ENCODE measurements at places on chromosomes 2 and 18.

DNA sequence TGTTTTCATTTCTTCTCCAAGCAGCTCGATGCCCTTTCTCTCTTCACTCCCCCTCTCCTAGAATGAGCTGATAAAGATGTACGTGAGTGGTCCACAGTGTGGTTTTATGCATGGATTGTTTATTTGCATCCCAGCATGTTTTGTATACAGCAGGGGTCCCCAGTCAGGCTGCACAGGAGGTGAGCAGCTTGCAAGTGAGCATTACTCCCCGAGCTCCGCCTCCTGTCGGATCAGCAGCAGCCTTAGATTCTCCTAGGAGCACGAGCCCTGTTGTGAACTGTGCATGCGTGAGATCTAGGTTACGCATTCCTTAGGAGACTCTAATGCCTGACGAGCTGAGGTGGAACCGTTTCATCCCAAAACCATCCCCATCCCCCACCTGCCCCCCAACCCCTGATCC, 262.6 kb downstream of the AGAP1 start:
- no peak for DNase-seq

DNA sequence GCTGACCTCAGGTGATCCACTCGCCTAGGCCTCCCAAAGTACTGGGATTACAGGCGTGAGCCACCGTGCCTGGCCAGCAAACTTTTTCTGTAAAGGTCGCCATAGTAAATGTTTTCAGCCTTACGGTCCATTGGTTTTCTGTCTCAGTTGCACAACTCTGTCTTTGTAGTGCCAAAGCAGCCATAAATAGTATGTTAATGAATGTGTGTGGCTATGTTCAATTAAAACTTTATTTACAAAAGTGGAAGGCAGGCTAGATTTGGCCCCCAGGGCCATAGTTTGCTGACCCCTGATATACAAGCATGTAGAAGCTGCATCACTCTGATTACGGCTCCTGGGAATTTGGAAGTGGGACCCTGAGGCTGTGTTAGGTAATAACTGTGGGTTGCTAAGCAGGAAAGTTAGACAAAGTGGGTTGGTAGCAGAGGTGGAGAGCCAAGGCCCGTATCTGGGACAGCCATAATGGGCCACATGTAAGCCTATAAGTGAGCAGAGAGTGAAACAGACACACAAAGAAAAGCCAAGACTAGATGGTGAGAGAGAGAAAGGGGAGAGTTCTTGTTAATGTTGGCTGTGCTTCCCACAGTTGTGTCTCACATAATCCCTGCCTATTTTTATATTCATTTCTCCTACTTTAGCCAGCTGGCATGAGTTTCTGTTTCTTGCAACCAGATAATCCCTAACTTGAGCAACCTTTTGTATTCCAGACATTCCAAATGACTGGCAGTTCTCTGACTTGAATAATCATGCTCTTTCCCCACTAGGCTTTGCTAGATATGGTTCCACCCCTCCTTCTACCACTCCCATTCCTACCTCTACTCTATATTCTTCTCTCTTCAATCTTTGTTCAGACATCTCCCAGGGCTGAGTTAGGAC, 223.3 kb upstream of the STON1 start:
- no peak for DNase-seq

DNA sequence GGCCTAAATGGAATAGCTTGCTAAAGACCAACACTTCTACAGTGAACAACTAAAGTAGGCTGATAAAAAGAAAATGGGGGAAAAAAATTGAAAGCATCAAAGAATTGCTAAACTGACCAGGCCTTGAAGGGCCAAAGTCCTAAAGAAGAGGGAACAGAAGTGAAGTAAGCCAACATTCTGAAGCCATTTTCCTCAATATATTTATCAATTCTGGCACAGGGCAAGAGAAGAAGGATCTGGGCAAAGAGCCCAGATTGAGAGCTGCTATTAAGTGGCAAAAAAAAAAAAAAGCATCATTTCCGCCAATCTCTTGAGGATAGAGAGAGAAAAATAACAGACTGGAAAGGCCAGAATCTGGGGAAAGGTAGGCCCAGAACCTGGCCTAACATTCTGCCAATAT, 25.7 kb downstream of the FANCL start:
- no peak for DNase-seq

DNA sequence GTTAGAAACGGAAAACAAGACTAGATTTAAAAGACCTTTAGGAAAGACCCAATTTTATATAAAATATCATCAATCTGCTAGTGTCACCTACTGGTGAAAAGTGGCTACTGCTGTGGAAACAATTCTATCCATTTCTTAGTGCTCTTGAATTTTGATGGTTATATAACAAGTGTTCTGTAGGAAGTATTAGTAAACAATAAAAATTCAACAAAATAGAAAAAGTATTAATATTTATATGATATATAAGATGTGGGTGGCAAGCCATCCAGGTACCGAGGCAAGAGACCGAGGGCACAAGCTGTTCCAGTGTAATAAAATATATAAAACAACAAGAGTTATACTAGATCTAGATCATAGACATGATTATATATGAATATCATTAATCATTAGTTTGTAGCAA, 6.2 kb upstream of the TMEM87B start:
- DNase-seq, result peak; percentile 32

DNA sequence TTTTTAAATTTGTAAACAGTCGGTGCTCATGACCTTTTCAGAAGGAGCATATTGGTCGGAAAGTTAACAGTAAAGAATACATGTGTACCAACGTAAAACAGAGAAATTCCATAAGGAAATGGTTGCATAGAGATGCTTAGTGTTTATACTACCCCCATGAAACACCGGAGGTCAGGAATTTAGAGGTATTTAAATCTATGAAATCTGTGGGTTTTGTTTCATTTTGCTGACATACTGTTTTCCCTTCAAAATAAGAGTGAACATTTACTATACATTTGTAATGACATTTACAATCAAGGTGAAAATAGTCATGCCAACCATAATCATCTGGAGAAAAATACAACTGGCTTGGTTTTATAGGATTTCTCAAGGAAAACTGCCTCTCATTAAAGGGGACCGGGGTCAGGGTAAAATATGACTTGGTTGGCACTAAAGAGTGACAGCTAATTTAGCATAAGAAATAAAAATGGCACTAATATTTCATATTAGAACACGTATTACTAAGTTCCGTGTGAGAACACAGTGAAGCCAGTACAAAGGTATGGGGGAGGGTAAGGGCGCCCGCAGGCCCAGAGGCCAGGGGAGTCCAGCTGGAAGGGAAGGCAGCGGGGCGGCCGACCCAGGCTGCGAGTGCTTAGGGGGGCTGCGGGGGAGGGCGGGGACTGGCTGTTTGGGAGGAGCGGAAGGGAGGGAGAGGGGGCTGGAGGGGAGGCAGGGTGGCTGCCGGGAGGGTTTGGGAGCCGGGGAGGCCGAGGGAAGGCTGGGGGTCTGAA, 1.1 kb upstream of the RNU4ATAC start:
- peak; percentile 93 for DNase-seq

DNA sequence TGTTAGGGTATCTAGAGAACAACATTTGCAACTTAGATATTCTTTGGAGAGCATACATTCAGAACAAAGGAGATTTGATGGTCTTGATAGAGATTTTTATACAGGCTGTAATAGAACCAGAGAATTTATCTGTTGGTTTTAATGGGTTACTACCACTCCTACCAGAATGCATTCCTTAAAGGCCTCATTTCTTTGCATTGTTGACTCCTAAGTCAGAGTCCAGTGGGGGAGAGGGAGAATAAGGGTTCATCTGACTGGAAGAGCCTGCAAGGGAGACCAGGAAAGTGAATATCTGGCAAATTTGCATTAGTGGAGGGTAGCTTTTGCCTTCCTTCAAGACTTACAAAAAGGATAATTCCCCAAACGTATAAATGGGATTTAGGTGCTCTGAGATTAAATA, 29.7 kb downstream of the AGPS start:
- DNase-seq, result no peak

DNA sequence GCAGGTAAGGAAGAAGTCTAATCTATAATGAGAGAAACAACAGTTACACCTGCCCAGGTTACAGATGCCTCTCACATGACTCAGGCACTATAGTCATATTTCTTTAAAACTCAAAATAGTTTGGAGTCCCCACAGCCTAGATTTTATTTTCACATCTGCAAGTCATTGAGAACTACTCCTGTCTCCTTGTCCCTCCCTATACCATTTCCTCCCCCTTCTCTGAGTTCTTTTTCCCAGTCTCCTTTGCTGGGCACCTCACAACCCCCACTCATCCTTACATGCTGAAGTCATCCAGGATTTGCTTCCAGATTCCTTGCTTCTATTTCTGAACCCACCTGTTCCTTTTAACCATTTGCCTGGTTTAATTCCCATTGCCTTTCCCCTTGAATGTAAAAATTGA, 73.1 kb upstream of the KCNE4 start:
- no peak for DNase-seq

DNA sequence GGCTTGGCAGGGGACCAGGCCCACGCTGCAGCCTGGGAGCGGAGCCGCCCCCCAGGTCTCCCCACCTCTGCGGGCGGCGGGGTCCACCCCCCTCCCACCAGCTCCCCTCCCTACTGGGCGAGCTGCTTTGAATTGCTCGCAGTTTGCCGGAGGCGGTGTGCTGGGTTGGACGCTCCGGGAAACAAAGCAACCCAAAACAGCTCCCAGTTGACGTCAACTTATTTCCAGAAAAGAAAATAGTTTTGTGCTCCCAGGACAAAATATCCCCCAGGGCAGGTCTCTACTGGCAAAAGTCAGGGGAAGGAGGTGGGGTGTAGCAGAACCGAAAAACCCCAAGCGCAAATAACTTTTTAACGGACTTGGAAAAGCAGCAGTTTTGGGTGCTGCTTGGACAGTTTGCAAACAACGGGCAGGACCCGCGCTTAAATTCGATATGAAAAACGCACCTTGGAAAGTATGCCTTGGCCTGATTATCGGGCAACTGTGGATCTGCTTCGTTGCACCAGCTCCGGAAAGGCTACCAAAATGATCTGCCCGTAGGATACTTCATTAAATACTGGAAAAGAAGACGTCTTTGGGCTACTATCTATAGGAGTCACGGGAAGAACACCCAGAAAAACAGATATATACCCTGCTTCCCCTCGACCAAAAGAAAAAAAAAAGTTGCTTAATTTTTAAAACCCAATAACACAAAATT, 2.8 kb upstream of the KCTD1 start:
- peak; percentile 20 for DNase-seq

DNA sequence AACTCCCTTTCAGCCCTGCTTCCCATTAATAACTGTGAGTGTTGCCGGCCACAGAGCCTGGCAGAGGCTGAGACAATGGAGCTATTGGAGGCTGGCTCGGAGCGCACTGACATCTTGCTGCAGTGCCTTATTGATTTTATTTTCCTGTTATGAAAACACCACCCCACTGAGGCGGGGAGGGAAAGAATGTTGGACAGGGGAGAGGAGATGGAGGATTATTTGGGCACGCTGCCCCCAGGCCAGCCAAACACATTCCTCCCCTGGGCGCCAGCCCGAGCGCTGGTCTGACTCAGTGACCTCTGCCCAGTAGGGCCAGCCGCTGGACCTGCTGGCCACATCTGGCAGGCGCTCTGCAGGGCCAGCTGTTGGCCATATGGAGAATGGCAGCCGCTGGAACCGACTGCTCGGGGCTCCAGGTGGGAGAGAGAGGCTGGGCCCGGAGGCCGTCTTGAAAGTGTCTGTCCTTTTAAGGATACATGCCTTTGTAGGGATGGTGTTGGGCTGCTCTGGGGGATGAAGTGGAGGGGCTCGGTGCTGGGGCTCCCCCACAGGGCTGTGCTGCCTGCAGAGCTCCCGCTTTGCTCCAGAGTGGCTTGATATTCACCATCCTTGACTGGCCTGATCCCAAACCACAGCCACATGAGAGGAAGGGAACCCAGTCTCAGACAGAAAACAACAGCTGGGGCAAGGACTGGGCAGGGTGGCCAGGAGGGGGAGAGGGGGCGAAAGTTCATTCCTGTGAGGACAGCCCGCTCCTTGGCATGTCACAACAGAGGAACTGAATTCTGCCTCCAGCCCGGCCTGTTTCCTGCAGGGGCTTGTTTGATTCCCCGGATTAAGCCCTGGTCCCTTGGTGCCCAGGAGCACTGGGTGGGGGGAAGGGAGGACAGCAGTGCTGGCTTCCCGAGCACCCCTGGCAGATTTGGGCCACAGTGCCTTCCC, 179.0 kb downstream of the KLHL29 start:
- peak; percentile 55 for DNase-seq

GRCh38 chr2:43315482-43315881, 89.1 kb upstream of the ZFP36L2 start:
- no peak for DNase-seq

DNA sequence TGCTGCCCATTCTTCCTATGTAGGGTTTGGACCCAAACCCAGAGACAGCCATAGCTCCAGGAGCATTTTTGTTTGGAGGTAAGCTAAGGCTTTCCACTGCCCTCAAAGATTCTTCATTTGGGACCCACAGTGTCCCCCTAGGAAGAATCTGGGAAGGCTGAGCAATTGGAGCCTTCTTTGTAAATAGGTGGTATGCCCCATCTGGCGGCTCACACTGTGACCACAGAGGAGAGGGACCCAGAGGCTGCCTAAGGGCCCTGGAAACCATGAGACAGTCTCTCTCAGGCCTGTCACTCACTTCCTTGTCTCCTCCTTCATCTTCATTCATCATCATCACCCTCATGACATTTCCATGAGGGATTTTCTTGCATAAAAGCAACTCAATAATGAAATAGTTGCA, 215.4 kb upstream of the OSR1 start:
- DNase-seq, result no peak

DNA sequence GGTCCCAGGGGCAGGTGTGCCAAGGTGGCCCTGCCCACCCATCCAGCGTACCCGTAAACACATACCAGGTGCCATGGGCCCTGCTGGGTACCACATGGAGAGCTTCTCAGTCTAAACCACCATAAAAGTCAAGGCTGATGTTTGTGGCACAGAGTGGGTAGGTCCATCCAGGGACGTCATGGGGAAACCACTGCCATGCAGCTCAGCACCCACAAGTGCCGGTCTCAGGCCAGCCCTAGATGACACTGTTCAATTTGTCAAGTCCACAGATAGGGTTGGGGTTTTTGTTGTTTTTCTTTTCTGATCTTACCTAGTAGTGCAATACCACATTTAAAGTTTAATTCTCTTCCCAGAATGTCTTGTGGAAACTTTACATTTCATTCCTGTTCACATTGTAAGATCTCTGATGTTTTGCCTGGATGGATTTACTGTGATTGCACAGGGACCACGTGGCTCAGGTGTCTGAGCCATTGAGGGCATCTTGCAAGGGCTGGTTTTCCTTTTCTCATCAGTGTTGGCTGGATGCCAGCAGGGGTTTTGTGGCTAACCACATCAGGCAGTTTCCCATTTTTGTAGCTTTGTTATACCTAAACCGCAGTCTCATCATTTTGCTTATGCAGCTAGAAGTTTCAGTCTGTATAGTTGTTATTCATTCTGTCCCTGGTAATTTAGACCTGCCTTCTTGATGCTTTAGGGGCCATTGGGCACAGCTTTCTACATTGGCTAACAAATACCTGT, 64.7 kb downstream of the STK25 start:
- no peak for DNase-seq

DNA sequence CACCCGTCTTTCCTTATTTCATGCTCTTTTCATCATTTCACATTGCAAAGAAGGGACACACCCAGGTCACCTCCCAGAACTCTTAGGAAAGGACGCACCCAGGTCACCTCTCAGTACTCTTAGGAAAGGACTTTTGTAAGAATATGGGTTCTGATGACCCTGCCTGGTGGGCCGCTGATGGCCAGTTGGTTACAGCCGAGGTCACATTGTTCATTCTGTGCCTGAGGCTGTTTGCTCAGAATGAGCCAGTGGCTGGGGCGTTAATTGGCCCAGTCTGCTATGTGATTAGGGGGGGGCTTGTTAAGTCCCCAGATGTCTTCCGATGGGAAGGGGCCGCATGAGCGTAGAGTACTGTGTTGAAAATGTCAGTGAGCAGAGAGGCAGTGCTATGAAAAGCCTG, 9.4 kb downstream of the MLPH start:
- DNase-seq, result peak; percentile 92
